ENCODE measurements at places on chromosomes 4 and X.

- DNase-seq = no peak
Measured at GRCh38 chr4:76526585-76526990, 91.6 kb downstream of the SHROOM3 start.

DNA sequence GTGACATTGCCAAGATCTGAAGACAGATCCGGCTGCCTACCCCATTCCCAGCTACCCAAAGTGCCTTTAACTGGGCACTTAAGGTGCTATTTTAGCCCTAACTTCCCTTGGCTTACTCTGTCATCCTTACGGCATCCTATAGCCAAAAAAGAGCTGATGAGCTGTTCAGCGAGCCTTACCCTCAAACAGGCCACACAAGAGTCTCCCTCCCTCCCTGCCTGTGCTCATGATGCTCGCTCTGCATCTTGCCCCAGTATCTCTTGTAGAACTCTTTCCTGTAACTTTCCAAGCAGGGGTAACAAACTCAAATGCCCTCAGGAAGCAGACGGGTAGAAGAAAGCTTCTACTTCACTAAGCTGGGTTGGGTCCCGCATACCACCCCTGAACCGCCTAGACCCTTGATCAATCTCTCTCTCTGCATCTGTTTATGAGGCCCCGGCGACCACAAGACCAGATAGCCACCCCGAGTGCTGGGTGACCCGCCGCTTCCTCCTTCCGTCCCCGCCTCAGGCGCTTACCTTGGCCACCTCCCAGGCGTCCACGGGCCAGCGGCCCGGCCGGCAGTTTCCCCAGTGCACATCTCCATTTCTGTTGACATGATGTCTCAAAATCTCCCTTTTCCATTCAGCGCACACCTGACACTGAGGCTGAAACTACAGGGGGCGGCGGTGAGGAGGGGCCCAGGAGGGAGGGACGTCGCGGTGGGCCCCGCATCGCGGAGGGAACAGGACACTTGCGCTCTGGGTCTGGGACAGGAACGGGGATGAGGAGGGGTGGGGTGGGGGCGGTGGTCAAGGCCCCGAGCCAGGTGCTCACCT lies 663 bp downstream of the CXorf38 start:
- DNase-seq = peak; percentile 10

- no peak for DNase-seq
Measured at GRCh38 chrX:16664626-16665025, 14.7 kb downstream of the S100G start.

- DNase-seq = no peak
Measured at GRCh38 chr4:111213531-111213930, 590.7 kb upstream of the PITX2 start.

DNA sequence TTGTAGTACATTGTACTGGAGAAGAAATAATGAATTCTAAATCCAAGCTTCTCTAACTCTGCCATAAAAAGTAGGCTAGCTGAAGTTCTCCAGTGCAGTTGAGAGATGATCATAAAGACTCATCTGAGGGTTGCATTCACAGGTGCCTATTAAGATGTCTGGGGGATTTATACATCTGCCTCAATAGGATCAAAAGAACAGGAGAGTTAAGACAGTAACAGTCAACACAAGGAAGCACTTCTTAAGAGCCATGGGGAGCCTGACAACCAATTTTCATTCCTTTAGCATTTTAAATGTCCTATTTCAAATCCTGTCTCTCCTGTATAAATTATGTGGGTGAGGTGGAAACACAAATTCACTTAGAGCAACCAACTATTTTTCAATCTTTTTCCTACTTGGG lies 432.4 kb upstream of the NWD2 start:
- DNase-seq = no peak

DNA sequence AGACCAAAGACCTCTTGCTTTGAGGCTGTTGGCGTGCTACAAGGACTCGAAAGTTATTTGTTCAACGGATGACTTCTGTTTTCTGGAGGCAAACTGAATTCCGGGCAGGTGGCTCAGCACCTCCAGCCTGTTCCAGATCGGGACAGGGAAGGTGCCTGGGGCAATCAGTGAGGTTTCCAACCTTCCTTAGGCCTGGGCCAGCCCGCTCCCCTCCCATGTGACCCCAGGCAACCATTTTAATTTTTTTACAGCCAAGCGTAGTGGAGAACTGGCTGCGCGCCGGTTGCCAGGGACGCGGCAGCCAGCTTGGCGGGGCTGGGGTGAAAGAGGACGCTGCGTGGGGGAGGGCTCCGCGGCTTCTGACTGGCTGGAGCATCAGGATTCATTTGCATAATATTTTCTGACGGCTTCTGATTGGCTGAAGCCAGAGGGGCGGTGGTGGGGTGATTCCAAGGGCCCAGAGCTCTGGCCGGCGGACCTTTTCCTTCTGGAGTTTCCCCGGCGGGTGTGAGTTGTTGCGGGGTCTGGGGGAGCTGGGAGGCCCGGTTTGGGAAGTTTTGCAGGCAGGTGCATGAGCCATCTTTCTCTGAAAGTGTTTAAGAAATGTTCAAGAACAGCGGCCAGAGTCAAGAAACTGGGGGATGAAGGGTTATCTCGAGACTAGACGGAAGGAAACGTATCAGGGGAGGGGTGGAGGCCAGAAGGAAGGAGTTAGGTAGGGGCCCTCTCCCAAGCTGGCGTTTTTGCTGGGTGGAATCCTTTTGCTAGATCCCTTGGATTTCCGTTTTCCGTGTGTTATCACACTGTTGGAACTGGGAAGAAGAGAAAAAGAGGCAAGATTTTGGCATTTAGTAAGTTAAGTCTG lies at the start of gene MID1IP1:
Gene MID1IP1 (plus strand): TSS at position 479 of the 865 bp plus-strand sequence. CDS start 3,488 bp downstream, outside the sequence.
- DNase-seq = peak; percentile 44

DNA sequence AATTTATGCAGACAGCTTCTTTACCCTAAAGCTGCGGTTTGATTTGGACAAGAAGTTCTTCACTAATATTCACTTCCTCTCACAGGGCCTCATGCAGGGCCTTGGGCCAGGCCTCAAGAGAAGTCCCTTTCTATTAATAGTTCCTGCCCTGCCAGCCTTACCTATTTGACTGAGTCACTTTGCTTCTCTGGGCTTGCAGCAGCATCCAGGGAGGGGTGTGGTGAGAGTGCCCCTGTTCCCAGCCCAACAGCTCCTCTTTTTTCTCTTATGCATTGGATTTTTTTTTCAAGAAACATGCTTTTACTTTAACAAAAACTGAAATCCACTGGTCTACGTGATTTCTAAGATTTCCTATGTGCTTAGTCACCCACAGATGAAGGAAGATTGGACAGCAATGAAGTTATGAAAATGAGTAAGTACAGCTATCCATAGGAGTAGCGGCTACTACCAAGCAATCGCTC lies 26.7 kb downstream of the FAM156B start:
- no peak for DNase-seq

- no peak for DNase-seq
Measured at GRCh38 chr4:184171011-184171410, 46.7 kb downstream of the ENPP6 start.

DNA sequence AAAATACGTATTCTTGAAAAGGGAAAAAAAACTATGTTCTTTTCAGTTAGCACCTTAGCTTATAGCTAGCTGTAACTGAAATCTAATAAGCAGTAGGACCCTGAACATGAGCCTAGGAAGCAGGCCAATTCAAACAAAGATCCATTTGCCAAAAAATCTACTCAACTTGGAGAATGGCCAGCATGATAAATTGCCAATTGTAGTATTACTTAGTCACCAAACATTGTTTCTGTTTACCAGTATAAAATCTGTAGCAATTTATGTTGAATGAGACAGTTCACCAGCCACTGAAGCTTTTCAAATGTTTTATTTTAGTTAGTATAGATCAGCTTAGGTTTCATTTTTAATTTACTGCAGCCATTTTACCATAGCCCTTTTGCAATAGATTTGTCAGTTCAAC lies 323.6 kb upstream of the DIPK2B start:
- DNase-seq = no peak

- DNase-seq = no peak
Measured at GRCh38 chr4:10283761-10284160, 167.2 kb upstream of the WDR1 start.

DNA sequence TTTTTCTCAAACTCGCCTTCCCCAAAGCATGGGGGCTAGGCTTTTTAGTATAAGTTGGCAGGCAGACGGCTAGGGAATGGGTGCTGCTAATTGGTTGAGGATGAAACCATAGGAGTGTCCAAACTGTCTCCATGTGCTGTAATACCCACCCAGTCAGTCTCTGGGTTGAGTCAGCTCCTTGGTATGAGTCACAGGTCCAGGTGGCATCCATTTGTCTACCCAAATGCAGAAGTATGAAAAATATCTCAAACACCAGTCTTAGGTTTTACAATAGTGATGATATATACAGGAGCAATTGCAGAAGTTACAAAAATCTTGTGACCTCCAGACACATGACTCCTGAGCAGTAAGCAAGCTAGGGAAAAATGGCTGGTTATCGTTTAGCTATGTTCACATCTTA lies 27.4 kb upstream of the CCSER1 start:
- DNase-seq = no peak

DNA sequence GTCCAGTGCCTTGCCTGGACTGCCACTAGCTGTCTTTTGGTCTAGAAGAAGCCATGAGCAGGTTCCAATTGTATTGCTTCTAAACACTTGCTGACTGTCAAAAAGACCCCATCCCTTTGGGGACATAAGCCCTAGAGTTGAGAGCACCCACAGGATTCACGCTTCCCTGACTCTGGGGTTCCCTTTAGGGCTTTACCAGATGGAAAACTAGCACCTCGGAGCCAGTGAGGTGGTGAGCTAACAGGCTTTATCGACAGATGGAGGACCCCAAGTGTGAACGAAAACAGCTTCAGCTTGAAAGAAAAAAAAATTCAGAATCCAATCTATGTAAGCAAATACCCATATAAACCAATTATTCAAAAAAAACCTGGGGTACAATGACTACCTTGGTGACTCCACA lies 90.8 kb downstream of the NAA11 start:
- no peak for DNase-seq

- DNase-seq = no peak
Measured at GRCh38 chrX:121581885-121582284, 534.5 kb downstream of the GLUD2 start.

DNA sequence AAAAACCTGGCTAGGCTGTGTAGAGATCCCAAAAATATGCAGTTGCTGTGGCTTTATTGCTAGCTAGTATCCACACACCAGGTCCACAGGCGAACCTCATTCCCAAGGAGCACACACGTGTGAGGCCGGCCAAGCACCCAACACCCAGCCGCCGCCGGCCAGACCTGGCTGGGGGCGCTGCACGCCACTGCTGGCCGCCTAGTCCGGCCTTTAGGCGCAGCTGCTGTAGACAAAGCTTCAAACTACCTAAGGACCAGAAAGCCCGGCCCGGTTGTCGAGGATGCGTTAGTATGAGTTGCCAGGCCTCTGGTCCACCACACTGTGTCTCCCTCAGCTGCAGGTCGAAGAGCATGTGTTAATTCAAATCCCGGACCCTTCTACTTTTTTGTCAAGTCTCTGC lies 3.1 kb downstream of the POU3F4 start:
- DNase-seq = no peak

GRCh38 chr4:2487632-2488031 lies 18.7 kb downstream of the RNF4 start:
- DNase-seq = no peak

GRCh38 chrX:74132280-74132679 lies 171.7 kb upstream of the ZCCHC13 start:
- DNase-seq = no peak

DNA sequence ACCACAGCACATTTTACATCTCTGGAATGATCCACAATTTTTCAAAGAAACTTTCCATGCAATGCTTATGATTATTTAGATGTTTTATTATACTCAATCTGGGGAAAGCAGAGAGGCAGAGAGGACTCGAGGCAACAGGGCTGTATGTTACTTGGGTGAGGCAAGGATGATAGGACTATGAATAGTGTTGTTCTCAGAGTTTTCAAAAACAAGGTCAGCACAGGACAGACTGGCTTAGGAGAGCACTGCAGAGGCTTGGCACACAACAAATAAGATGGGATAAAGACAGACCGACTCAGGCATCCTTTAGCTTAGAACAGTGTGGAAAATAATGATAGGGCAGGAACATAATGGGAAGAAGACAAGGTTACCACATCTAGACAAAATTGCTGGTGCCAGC lies 65.4 kb downstream of the TMEM150C start:
- DNase-seq = no peak

- no peak for DNase-seq
Measured at GRCh38 chr4:57158221-57158620, 48.0 kb upstream of the IGFBP7 start.

DNA sequence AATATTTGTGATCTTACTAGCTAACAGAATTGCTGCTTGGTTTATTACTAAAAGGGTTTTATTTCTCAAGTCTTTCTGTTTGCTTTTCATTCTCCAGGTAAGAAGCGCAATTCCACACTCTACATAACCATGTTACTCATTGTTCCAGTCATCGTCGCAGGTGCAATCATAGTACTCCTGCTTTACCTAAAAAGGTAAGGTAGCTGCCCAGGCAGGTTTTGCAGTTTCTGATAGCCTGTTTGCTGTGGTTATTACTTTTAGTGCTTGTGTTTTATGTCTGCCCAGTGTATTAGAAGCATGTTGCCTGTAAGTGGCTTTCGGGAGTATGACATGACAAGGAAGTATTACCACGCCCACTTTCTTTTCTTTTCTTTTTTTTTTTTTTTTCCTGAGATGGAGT lies 46.4 kb downstream of the IL13RA1 start:
- DNase-seq = no peak

DNA sequence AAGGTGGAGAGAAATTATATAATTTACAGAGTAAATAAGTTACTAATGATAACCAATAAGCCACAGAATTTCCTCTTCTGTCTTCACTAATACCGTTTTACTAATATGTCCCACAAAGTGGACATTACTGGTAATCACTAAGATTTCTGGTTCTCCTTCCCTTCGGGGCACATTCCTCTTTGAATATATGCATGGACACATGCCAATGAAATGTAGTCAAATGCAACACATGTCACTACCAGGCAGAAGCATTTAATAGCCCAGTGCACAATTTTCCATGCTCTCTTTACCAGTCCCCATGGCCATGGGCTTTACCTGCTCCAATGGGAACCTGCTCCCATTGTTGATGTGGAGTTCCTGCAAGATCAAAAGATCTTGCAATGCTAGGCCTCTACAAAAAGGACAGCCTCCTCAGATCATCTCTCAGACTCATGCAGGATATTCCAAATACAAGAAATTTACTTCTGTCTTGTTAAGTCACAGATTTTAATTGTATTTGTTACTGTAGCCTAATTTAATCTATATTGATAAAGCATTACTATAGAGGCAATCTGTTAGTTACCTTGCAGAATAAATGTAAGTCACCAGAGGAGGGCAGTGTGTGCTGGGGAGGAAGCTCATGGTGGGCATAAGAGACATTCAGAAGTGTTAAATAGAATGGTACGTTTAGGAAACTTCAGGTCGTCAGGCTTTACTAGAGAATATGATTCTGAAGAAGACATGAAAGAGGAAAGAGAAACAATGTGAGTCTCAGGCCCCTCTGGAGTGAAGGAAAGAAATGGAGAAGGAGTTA lies 37.1 kb upstream of the INPP4B start:
- no peak for DNase-seq

DNA sequence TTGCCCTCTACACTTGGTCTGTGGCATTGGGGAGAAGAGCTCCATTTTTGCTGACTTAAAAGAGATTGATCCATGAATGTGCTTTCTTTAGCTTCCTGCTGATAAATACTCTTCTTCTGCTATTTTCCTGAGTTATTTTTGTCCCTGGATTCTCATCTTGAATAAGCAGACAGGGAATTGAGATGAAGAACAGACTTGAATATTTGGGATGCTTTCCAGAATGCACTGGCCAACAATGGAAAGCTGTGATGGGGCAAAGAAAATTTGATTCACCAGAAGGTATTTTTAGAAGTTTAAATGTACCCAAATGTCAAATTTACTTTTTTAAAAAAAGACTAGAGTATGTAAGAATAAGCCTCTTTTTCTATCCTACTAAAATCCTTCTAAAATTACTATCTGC lies 309.9 kb upstream of the PPP1R2C start:
- no peak for DNase-seq
